PC-3 (cell line): ENCODE measurements at places on chromosomes 3 and 15. TPM values are rescaled to one million over a fixed set of nuclear protein-coding genes. Genes with fewer than 3 reads are reported as not detected.

GRCh38 chr3:23052620-23053019, 150.5 kb upstream of the UBE2E2 start:
- peak; percentile 33 for DNase-seq

DNA sequence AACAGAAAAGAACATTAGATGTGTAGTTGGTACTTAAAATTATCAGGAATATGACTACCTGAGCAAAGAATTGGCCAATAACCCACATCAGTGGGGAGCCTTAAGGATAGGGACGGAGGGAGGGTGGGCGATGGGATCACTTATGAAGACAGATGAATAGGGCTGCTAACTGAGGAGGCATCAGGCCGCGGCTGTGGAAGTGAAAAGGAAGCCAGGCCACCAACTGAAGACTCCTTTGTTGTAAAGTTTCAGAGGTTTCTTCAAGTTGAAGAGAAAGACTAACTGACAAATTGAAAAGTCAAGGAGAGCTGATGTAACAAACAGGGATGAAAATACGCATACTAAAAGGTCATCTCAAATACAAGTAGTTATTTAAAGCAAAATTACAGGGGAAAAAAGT, 135.6 kb upstream of the BHLHE40 start:
- DNase-seq = no peak

Gene CEP63
- total RNA-seq = 15.4 and 38.1 TPM in 2 replicates

DNA sequence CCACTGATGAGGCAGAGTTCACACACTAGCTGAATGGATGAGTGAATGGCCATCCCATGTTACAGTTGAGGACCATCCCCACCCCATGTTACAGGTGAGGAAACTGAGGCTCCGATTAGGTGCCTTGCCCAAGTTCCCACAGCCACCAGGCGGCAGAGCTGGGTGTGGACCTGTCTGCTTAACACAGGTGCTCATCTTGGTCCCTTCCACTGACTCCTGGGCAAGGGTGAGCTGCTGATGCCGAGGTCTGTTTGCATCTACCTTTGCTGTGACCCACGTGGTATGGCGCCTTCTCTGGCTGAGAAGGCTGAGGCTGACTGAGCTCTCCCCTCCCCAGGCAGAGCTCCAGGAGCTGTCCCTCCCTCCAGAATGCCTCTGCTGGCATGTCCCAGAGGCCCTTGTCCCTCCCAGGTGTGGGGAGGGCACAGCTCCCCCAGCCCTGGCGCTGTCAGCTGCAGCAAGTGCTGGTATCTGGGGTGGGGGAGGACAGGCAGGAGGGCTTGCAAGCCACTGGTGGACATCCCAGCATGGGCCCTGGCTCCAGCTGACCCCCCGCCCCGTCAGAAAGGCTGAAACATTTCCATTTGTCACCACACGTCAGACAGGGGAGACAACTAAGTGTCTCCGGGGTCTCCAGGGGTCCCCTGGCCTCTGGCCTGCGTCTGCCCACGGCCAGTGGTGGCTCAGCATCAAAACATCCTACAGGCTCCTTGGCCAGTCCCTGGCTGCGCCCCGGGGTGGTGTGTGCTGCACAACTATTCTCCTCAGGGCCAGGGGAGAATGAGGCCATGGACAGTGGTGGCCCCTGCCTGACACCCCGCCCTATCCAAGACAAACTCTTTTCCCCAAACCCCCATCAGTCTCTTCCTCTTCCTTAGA, 105.4 kb downstream of the ADCY5 start:
- no peak for DNase-seq

GRCh38 chr3:153783106-153783505, 338.1 kb upstream of the ARHGEF26 start:
- no peak for DNase-seq

- DNase-seq = no peak
Measured at GRCh38 chr3:72733676-72734075, 114.6 kb downstream of the SHQ1 start.

- DNase-seq = peak; percentile 15
Measured at GRCh38 chr15:75112278-75112847, 89.0 kb downstream of the PPCDC start.
